Spinal cord (tissue), 10 donors: ENCODE measurements at places on chromosomes 11 and 22.

GRCh38 chr22:38103641-38104040, 6.8 kb downstream of the BAIAP2L2 start:
- no peak for DNase-seq

DNA sequence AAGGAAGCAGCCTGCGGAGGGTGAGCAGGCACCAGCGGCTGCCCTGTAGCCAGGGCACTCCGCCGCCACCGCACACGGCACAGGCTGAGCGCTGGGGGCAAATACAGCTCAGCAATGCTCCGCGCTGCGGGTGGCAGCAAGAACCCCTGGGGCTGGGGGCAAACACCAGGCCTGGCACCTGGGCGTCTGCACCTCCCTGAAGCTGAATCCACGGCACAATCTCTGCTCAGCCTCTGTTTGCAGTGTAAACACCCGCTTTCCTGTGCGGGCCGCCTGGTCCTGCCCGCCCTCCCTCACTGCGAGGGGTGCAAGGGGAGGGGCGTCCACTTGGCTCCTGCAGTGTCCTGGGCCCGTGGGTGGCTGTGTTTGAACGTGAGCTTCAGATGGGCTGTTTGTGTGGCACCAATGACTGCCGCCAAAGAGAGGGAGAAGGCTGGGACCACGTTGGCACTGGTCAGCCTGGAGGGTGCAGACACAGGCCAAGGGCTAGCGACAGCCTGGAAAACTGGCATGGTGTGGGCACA, 14.8 kb upstream of the MPPED1 start:
- DNase-seq, result no peak

DNA sequence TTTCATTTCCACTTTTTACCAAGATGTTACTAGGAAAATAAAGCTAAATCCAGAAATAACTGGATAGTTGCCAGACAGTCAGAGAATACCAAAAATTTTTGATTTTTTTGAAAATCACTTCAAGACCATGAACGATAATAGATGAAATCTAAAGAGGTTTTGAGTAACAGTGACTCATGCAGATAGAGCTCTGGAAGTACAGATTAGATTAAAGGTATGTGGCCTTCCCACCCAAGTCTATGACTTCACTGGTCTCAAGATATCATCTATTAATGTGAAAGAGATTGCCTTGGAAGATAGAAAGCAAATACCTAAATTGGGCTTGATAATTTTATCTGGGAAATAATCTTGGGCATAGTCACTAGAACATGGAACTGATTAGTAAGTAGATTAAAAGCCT, 415.9 kb downstream of the METTL15 start:
- no peak for DNase-seq

- no peak for DNase-seq
Measured at GRCh38 chr11:57812634-57813033, 51.0 kb downstream of the CTNND1 start.

DNA sequence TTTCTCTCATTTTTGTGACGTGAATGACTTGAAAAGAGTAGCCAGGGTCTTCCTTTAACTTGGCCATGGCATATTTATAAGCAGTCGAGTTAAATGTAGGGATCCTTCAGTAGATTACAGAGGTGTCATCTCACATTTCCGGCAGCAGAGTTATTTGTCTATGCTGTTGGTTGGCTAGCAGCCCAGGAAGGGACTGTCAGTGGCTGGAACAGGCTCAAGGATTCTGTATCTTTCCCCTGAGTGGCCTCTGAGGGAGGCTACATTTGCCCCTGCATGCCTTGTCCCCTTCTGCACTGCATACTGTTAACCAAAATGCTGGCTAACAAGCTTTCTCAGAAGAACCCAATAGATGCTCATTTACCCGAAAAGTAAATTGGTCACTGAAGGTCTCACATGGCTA, 187.6 kb downstream of the PGR start:
- DNase-seq, result no peak

- DNase-seq, result no peak
Measured at GRCh38 chr11:73193251-73194033, 24.6 kb upstream of the P2RY2 start.

- DNase-seq, result no peak
Measured at GRCh38 chr11:38562562-38562961, 1964.5 kb upstream of the RAG2 start.

- no peak for DNase-seq
Measured at GRCh38 chr11:70428701-70429427, 30.5 kb downstream of the CTTN start.

DNA sequence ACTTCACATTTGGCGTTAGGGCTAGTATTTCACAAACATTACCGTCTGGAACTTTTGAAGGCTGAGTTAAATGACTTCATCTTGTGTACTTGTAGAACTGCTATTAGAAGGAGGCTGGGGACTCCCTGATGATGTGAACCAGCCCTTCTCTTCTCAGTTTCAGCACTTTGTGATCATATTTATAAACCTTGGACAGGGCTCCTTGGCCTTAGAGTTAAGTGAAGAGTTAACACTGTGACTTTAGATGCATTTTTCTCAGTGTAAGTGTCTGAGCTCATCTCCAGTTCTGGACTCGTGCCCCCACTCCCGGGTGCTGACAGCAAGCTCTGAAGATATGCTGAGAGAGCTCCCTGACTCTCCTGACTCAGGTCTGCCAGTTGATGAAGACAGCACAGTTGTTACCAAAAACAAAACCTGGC, 8.4 kb downstream of the MIAT start:
- no peak for DNase-seq

- no peak for DNase-seq
Measured at GRCh38 chr11:36738292-36738861, 140.3 kb upstream of the RAG2 start.

- DNase-seq, result no peak
Measured at GRCh38 chr22:27573280-27574001, 228.1 kb downstream of the MN1 start.

DNA sequence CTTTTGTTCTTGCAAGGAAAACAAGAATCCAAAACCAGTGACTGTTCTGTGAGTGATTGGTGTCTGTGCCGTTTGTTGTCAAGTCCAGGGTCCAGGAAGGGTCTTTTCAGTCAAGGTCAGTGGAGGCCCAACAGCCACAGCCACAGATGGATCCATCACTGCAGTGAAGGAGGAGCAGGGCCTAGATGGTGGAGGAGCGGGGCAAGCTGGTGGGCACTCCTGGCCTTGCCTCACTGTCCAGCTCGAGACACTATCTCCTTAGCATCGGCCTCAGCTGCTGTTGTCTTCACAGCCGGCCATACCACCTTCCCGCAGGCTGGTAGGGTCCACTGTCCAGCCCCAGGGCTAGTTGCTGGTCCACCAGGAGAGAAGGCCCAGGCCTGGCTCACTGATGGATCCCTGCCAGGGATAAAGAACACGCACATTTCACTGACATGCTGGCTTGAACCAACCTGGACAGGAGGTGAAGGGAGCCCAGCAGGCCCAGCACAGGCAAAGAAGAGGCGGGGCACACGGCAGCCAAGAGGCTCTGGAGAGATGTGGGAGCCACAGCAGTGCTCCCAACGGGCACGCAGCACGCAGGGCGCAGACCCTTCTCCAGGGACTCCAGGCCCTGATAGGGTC, 15.2 kb downstream of the POLR3H start:
- DNase-seq, result no peak

DNA sequence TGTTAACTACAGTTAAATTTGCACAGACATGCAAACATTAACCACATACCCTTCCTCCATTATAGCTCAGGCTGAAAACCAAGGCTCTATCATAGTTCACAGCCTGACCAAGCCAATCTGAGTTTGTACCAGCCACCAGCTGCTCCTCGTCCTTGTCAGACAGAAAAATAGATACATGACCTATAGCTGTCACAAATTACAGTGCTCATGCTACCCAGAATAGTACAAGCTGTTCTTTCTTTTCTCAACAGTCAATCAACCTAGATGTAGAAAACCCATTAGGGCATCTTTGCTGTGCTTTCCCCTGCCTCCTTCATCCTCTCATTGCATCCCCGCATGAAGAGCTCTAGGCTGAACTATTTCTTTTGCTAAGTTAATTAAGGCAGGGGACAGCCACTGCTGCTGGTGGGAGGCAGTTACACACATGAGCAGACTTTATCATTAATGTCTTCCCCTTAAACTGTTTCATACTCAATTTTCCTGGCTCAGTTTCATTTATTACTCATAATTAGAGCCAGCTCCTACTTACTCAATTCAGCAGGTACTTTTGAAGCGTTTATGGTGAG, 148.3 kb downstream of the TRPC6 start:
- no peak for DNase-seq

DNA sequence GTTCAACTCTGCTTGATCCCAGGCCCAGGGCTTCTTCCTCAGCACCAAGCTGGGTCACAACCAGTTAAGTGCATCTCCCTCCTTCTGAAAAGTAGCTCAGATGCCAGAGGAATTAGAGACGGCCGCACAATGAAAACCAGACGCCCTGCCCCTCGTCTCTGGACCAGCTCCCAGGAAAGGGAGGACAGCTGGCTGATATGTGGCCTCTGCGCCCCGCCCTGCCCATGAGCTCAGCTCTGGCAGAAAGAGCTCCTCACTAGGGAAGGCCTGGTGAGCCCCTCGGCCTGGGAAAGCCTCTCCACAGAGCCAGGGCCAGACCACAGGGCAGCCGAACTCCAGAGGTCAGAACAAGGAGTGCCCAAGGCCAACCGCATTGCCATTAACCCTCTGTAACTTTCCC, 18.1 kb upstream of the SCGB1A1 start:
- peak; percentile 72 for DNase-seq

DNA sequence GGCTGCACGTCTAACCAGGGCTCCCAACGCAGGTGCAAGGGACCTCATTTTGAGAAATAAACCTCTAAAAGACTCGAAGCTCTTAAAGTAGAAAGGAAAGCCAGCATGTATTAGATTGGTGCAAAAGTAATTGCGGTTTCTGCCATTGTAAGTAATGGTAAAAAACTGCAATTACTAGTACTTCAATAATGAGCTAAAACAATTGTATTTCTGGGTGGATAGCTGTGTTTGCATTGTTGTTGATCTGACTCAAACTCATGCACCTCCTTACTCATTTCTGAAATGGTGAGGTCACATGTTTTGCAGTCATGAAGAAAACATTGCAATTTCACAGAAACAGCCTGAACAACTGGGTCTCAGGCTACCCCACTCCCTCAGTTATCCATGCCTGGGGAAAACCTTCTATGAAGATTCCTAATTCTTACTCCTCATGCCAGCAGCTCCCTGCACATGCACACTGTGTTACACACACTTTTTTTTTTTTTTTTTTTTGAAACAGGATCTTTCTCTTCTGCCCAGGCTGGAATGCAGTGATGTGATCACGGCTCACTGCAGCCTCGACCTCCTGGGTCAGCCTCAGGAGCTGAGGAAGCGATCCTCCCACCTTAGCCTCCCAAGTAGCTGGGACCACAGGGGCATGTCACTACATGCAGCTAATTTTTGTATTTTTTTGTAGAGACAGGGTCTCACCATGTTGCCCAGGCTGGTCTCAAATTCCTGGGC, 24.6 kb downstream of the VWCE start:
- no peak for DNase-seq

- DNase-seq, result no peak
Measured at GRCh38 chr11:824292-824880, 3.3 kb upstream of the CRACR2B start.

DNA sequence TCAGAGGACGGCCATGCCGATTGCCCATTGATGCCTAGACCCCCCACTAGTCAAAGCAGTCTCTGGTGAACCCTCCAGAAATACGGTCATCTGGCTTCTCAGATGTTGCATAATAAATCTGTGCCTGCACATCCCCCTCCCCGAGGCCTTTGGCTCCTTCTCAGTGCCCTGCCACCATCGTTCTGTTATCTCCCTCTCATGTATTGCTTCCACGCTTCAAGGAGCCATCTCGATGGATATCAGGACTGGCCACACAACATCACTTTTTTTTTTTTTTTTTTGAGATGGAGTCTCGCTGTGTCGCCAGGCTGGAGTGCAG, 1.6 kb upstream of the RRP7A start:
- no peak for DNase-seq

GRCh38 chr11:61971248-61972111, 4.0 kb upstream of the FTH1 start:
- peak; percentile 94 for DNase-seq

DNA sequence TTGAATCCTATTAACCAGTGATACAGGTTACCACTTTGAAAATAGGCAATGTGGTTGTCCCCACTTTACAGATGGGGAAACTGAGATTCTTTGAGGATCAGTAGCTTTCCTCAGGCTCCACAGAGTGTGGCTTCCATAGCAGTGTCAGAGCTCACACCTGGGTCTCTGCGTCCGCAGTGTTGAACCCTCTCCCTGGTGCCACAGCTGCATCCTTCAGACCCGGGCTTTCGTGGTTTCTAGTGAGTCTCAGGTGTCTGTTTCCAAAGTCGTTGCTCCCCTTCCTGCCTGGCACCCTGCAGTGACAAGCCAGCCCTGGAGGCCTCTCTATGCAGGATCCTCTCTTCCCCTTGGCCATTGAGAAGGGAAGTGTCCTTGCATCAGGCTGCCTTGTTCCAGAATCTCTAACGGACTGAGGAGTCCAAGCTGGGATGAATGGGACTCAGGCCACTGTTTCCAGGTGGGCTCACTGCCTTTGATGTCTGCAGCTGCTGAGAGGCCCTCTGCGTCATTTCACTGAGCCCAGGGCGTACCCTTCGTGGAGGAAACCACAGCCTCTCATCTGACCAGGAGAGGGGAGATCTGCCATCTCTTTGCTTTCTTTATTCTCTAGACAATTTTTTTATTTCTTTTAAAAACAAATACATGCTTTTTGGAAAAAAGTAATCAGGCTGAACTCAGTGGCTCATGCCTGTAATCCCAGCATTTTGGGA, 48.4 kb upstream of the MICAL2 start:
- DNase-seq, result no peak

- DNase-seq, result no peak
Measured at GRCh38 chr22:31107894-31108218, 488 bp upstream of the SELENOM start.

- DNase-seq, result no peak
Measured at GRCh38 chr11:132008872-132009271, 638.5 kb downstream of the NTM start.
